D721Med (cell line): ENCODE measurements at places on chromosomes 6 and 20.
A peak's percentile ranks its signal among the peaks of the same experiment; 100 is the strongest.

- DNase-seq: no peak
Observed at GRCh38 chr6:6631534-6632276, 43.2 kb downstream of the LY86 start.

- DNase-seq: no peak
Observed at GRCh38 chr6:44659726-44660125, 272.2 kb downstream of the CDC5L start.

DNA sequence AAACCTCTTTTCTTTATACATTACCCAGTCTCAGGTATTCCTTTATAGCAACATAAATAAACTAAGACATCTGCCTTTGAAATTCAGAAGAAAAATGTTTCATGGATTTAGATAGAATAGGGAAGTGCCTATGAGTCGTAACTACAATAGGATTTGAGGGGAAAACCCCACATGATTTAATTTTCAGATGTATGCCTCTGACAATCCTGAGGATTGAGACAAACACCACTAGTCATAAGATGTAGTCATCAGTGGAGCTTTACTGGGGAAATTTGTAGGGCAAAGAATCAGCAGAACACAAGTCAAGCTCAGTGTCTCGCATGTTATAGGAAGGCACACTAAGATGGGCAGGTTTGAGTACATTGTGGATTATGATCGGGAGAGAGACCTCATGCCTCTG, 566.4 kb downstream of the BMP2 start:
- DNase-seq: no peak

GRCh38 chr20:17761604-17762003, 61.8 kb downstream of the BANF2 start:
- no peak for DNase-seq

DNA sequence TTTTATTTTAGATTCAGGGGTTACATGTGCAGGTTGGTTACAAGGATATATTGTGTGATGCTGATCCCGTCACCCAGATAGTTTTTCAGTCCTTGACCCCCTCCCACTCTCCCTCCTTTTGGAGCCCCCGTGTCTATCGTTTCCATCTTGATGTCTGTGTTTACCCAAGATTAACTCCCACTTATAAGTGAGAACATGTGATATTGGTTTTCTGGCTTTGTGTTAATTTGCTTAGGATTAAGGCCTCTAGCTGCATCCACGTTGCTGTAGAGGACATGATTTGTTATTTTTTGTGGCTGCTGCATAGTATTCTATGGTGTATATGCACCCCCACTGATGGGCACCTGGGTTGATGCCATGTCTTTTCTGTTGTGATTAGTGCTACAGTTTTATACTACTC, 178.6 kb downstream of the PLCB1 start:
- DNase-seq: no peak

DNA sequence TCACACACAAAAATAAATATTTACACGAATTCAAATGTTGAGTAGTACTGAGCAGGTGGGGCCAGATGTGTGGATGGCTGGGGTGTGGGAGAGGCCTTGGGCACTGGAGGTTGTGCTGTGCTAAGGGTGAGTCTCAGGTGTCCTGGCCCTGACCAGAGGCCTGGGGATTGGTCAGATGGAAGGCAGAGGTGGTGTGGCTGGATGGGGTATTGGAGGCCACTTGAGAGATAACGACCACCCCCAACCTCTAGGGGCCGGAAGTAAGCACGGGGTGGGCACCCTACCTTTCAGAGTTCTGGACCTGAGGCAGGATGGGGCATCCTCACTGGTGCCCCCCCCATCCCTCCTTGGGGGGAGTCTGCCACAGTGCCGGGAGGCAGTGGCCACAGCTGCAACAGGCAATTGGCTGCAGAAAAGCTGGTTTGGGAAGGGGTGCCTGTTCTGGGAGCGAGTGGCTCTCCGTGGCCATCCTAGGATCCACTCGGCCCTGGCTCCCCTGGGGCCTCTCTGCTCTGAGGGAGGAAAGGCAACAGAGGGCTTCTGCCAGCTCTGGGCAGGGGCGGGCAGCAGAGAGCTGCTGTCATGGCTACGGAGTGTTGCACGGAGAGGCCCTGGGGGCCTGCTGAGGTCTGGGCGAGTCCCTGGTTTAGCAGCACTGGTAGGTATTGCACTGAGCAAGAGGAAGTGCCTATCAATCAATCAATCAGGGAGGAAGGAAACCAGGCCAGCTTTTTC, 87.6 kb downstream of the ASXL1 start:
- no peak for DNase-seq

GRCh38 chr20:32285621-32286371, 8.3 kb downstream of the KIF3B start:
- DNase-seq: no peak

GRCh38 chr20:44217342-44218092, 6.9 kb upstream of the OSER1 start:
- no peak for DNase-seq

DNA sequence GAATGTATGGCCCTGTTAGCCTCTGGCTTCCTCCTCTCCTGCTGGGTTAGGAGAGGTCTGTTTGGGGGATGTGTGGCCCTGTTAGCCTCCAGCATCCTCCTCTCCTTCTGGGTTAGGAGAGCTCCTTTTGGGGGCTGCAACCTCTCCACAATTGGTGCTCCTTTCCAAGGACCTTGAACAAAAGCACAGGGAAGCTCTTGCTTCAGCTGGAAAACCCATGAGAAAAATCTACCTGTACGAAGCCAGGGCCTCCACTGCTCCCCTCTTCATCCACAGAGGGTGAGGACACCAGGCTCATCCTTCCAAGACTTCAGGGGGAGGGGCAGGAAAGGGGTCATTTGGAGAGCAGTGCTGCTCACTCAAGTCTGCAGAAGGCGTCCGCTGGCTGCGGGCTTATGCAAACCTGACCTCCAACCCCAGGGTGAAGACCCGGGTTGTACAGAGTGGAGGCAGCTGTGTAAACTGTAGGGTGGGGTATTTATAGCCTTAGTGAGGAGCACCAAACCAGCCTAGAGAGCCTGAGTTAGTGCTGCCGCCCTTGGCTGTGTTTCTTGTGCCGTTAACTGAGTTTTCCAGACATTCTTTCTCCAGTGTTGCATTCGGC, 62.1 kb downstream of the SLC24A3 start:
- no peak for DNase-seq

DNA sequence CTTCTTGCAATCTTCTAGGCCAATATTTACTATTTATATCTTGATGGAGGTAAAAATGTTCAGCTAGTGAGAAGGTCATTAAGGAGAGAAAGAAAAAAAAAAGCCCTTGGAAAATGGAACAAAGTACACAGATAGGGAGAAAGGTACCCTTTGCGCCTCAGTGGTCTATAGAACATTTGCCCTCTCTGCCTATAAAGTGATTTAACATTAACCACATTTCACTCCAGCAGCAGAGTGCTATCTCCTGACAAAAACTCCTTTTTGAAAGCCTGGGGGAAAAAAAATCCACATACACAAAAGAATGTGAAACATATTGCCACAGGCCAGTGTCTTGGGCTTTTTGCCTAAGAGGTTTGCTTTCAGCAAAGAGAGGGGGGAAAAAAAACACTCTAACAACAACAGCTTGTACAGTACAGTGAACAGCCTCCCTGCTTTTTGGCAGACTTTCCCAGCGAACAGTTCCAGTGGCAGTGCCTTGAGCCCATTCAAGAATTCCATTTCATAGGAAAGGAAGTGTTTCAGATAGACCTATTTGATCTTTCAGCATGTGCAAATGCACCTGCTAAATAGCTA, 695 bp downstream of the ARHGAP18 start:
- no peak for DNase-seq

DNA sequence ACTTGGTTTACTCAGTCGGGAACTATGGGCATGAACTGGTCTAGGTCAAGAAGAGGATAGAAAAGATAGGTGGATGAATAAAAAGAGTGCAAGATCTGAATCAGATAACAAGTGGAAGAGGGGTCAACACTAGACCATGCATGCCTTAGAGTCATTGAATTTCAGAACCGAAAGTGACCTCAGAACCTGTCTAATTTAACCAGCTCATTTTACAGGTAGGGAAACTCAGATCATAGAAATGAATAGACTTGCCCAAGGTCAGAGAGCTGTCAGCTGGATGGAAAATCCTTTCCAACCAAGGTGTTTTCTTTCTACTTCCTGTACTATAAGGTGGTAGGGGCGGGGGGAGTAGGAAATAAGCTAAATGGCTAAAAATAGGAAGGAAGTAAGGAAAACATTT, 121.4 kb upstream of the ADGRF1 start:
- no peak for DNase-seq

- no peak for DNase-seq
Observed at GRCh38 chr6:44560458-44561059, 173.1 kb downstream of the CDC5L start.

DNA sequence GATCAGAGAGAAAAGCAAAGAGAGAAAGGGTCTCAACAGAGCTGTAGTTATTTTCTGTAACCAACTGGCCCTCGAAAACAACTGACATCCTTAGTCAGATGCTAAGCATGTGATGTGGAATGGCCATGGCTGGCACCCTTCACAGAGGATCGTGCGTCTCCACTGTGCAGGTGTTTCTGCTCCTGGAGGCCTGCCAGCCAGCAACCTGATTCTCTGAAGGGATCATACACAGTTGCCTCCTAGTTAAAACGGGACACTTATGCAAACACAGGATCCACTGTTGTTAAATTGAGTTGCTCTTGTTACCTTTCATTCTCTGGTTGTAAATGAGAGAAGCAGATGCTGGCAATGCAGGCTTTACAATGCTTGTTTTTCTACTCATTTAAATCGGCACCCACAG, 148.5 kb downstream of the HDGFL1 start:
- no peak for DNase-seq

GRCh38 chr6:2433711-2434110, 188.3 kb upstream of the GMDS start:
- DNase-seq: no peak

GRCh38 chr6:122476131-122476530, 4.5 kb upstream of the SERINC1 start:
- no peak for DNase-seq

- no peak for DNase-seq
Observed at GRCh38 chr6:23213193-23213592, 643.8 kb downstream of the HDGFL1 start.

- no peak for DNase-seq
Observed at GRCh38 chr6:6851059-6851948, 256.5 kb upstream of the RREB1 start.

GRCh38 chr6:6724539-6725467, 136.3 kb downstream of the LY86 start:
- DNase-seq: peak; percentile 73

DNA sequence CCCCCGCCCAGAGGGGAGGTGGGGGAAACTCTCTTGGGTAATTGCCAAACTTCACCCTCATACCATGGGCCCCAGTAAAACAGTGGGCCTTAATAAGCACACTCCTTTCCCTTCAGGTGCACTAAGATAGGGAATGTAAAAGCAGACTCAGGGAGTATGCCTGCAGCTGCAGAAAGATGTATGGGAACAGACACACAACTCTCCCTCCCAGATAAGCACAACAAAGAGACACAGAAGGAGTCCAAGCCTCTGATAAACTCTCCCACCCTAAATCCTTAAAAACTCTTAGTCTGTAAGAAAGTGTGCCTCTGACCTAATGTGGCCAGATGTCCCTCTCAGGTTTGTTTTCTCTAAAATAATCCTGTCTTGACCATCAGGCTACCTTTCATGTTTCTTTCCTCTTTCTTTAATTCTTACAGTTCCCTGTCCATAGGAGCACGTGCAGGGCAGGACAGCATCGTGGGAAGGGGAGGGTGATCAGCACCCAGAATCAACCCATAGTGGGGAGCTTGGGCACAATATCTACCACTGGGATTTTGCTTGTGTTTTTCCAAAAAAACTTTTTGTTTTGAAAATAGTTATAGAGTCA, 11.3 kb upstream of the CTCFL start:
- DNase-seq: no peak

- DNase-seq: no peak
Observed at GRCh38 chr6:2853769-2854395, 12.2 kb upstream of the SERPINB1 start.

DNA sequence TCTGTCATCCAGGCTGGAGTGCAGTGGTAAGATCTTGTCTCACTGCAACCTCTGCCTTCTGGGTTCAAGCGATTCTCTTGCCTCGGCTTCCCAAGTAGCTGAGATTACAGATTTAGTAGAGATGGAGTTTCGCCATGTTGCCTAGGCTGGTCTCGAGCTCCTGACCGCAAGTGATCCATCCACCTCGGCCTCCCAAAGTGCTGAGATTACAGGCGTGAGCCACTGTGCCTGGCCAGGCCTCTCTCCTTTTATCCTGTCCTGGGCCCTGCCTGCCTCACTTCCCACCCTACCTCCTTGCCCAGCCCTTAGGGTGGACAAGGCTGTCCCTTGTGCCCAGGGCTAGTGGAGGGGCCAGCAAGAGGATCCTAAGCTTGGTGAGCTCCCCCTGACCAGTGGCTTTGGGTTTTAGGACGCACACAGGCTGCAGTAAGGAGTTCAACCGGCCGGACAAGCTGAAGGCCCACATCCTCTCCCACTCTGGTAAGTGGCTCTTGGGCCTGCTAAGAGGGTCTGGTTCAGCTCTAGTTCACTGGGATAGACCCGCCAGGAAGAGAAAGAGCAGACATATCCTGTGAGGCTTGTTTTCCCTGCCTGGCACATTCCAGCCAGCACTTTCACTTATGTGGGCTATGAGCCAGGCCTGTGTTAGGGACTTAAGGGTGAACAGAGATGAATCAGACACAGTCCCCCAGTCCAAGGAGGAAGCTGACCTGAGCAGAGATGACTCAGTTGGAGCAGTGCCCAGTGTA, 21.9 kb upstream of the CHMP4B start:
- DNase-seq: no peak

DNA sequence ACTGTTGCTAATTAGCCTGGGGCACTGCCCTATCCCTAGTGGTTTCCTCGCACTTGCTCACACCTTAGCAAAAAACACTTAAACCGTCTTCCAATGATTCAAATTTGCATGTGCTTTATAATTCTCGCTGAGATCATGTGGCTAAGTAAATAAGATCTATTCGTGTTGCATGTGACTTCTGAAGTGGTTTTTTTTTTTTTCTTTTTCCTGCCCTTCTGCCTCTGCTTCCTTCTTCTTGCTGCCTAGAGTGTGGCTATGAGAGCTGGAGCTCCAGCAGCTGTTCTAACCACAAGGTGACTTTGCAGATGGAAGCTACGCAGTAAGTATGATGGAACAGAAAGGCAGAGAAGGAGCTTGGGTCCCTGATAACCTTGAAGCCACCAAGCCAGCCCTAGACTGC, 36.5 kb downstream of the SULF2 start:
- DNase-seq: no peak

DNA sequence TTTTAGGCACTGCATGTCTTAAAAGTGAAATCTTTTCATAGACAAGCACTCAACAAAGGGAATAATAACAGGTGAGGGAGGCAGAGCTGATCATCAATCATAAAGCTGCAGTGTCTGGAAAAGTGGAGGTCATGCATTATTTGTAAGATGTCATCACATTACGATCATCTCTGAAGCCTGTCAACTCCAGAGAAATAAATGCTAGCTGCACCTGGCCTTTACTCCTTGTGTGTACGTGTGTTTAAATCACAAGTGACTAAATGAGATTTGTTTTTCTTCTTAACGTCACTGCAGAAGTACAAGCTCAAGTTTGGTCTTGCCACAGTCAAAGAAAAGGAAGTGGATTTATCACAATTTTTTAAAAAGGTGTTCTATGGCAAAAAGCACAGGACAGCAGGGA, 275.5 kb upstream of the SGK1 start:
- no peak for DNase-seq
